Neural crest cell (in vitro differentiated cells): ENCODE measurements at places on chromosomes 16 and 17.

GRCh38 chr16:57616241-57616640 is 12.2 kb upstream of the ADGRG1 start:
- H3K4me3 ChIP-seq, result no peak overlapping the region
- no peak overlapping the region for H3K27ac ChIP-seq
- H3K4me1 ChIP-seq, result no peaks in the 10 kb centered on the region
- DNase-seq, result no peak
- H3K36me3 ChIP-seq, result no peaks in the 10 kb centered on the region

- no peak overlapping the region for H3K4me3 ChIP-seq
- no peaks in the 10 kb centered on the region for H3K36me3 ChIP-seq
- no peak for DNase-seq
- H3K4me1 ChIP-seq, result no peaks in the 10 kb centered on the region
- H3K27me3 ChIP-seq, result no peaks in the 10 kb centered on the region
- no peak overlapping the region for H3K27ac ChIP-seq
Measured at GRCh38 chr17:83200231-83200699, 120.9 kb downstream of the METRNL start.

- DNase-seq, result no peak
- peaks cover 7% of the 10 kb centered on the region for H3K27me3 ChIP-seq
- no peaks in the 10 kb centered on the region for H3K36me3 ChIP-seq
Measured at GRCh38 chr17:12769981-12770380, 19.3 kb upstream of the ARHGAP44 start.

DNA sequence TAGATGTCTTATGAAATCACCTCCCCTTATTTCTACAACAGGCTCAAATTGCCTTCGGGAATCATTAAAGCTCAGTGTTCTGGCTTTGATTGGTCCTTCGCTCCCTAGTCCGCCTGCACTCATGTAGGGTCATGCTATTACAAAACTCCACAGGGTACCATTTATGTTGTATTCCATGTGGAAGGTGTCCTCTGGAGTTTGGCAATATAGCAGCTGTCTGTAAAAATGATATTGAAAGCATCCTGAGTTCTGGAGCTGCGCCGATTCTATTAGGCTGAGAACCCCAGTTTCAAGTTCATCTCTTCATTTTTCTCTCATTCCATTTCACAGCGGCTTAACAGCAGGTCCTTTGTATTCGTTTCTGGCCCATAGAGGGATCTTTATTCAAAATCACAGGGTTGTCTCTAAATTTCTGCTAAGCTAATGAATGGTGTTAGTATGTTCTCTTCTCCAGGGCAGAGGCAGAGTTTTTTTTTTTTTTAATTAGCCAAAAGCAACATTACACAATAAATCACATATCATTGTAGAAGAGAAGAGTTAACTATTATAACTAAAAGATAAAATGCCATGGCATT is 71.9 kb upstream of the TEKT1 start:
- no peak overlapping the region for H3K4me3 ChIP-seq
- DNase-seq, result no peak
- peaks cover 15% of the 10 kb centered on the region for H3K4me1 ChIP-seq

GRCh38 chr16:84876873-84877606 is 57.3 kb downstream of the CRISPLD2 start:
- H3K36me3 ChIP-seq, result no peaks in the 10 kb centered on the region
- no peak overlapping the region for H3K27ac ChIP-seq
- no peak overlapping the region for H3K4me3 ChIP-seq
- peaks cover 19% of the 10 kb centered on the region for H3K4me1 ChIP-seq
- DNase-seq, result no peak

GRCh38 chr17:10417431-10417830 is 4.3 kb downstream of the MYH8 start:
- H3K27me3 ChIP-seq, result no peaks in the 10 kb centered on the region
- DNase-seq, result no peak
- no peaks in the 10 kb centered on the region for H3K36me3 ChIP-seq
- H3K4me3 ChIP-seq, result no peak overlapping the region
- H3K27ac ChIP-seq, result no peak overlapping the region
- no peaks in the 10 kb centered on the region for H3K4me1 ChIP-seq

DNA sequence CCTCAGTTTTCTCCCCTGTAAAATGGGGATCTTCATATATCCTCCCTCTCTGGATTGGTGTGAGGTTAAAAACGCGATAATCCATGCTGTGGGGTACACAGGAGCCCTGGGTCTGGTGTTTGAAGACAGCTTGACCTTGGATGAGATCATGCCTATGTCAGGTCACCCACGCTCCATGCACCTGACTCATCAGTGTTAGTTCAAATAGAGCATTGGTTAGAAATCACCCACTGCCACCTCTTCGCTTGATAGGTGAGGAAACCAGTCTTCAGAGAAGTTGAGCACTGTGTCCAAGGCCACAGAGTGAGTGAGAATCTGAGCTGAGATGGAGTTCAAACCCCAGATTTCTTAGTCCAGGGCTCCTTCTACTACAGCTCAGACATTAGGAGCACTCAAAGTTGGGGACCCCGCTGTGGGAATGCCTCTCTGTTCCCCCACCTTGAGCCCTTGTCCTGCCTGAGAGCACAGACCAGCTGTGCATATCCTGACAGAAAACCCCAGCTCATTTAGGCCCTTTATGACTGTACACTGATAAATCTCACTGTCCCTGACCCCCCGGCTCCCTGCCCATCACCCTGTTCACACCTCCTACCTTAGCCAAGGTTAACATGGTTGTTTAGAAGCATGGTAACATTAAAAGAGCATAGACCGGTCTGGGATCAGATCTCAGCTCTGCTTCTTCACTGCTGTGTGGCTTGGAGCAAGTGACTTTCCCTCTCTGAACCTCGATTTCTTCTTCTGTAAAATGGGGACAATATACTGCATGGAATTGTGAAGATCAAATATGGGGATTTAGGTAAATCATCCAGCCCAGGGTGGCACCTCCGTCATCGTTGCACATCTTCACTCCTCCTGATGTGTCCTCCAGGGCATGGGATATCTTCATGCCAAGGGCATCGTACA is 22.4 kb upstream of the LGALS9 start:
- H3K27me3 ChIP-seq, result no peaks in the 10 kb centered on the region
- DNase-seq, result no peak
- no peaks in the 10 kb centered on the region for H3K36me3 ChIP-seq

- no peaks in the 10 kb centered on the region for H3K27me3 ChIP-seq
- H3K4me3 ChIP-seq, result no peak overlapping the region
- DNase-seq, result no peak
- no peaks in the 10 kb centered on the region for H3K36me3 ChIP-seq
Measured at GRCh38 chr17:60300011-60300410, 91.9 kb downstream of the USP32 start.

- H3K4me3 ChIP-seq, result no peak overlapping the region
- H3K4me1 ChIP-seq, result peaks cover 30% of the 10 kb centered on the region
- no peaks in the 10 kb centered on the region for H3K27me3 ChIP-seq
- DNase-seq, result no peak
Measured at GRCh38 chr17:66420961-66421371, 118.6 kb downstream of the PRKCA start.

GRCh38 chr16:30490210-30490609 is 17.7 kb downstream of the ITGAL start:
- no peak overlapping the region for H3K4me3 ChIP-seq
- no peaks in the 10 kb centered on the region for H3K27me3 ChIP-seq
- peaks cover 6% of the 10 kb centered on the region for H3K4me1 ChIP-seq
- no peaks in the 10 kb centered on the region for H3K36me3 ChIP-seq

- H3K27me3 ChIP-seq, result no peaks in the 10 kb centered on the region
- DNase-seq, result peak; percentile 67
- H3K36me3 ChIP-seq, result peaks cover 3% of the 10 kb centered on the region
- no peak overlapping the region for H3K4me3 ChIP-seq
- no peaks in the 10 kb centered on the region for H3K4me1 ChIP-seq
Measured at GRCh38 chr16:1763521-1764511, 7.5 kb downstream of the NME3 start.
